Osteoblast (primary cell): ENCODE measurements at places on chromosomes 1 and 21. TPM values are rescaled to one million over a fixed set of nuclear protein-coding genes. Genes with fewer than 3 reads are reported as not detected.

Gene ARHGAP29
- 13.3 and 17.0 TPM in 2 replicates for total RNA-seq

Gene C1orf116
- total RNA-seq = not detected in 2 replicates

Gene SLC35D1
- total RNA-seq = 13.0 and 13.8 TPM in 2 replicates

Gene SPRR1B
- total RNA-seq = not detected in 2 replicates

Gene DNAI4
- total RNA-seq = 12.7 and 15.0 TPM in 2 replicates

Gene RGS4
- total RNA-seq = 130 and 142 TPM in 2 replicates
